NCI-H1092 treated with DMSO at 0.1 percent for 48 hours (cell line): ENCODE measurements at places on chromosomes 3 and 15.

GRCh38 chr3:153631664-153632063 is 469.6 kb downstream of the RAP2B start:
- DNase-seq: no peak

- DNase-seq: no peak
Observed at GRCh38 chr15:100002086-100002620, 268.9 kb upstream of the LYSMD4 start.

DNA sequence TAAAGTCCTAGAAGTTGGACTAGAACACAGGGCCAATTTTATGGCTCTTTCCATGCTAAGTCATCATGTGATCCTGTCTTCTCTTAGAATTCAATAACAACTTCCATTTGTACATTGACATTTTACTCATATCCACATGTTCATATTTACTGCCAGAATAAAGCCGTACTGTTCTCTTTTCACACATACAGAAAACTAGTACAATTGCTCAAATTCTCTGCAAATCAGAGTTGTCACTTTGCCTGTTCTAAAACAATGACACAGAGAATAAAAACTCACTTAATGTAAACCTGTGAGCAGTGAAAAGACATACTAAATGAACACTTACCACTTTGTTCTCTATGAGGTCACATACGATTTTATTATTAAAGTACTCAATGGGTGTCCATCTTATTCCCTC is 3.5 kb downstream of the LDHAL6B start:
- no peak for DNase-seq

GRCh38 chr15:40104865-40105516 is 3.7 kb downstream of the BMF start:
- DNase-seq: peak; percentile 76

DNA sequence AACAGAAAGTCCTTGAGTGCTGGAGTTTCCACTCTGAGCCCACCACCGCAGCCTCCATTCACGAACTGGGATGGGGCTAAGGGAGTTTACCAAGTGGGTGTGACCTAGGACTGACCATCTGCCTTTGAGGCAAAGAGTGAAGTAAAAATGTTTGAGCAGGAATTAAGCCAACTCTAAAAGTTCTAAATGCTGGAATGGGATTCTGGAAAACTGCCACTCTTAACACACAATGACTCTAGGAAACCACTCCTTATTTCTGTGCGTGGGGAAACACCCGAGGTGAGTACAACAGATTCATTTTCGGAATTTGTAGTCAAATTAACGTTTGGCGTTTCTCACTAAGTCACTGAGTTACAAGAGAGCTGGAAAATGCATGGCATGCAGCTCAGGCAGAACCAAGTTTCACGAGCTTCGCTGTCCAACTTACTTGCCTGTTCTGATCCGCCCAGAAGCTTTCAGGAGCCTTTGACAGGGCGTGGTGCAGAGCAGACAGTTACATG is 31.6 kb downstream of the ISL2 start:
- no peak for DNase-seq
